ENCODE measurements at places on chromosomes 6 and 20.

GRCh38 chr6:38272222-38272621 is 367.5 kb downstream of the BTBD9 start:
- no peak for DNase-seq

- DNase-seq: no peak
Measured at GRCh38 chr20:53914781-53915445, 155.5 kb downstream of the BCAS1 start.

DNA sequence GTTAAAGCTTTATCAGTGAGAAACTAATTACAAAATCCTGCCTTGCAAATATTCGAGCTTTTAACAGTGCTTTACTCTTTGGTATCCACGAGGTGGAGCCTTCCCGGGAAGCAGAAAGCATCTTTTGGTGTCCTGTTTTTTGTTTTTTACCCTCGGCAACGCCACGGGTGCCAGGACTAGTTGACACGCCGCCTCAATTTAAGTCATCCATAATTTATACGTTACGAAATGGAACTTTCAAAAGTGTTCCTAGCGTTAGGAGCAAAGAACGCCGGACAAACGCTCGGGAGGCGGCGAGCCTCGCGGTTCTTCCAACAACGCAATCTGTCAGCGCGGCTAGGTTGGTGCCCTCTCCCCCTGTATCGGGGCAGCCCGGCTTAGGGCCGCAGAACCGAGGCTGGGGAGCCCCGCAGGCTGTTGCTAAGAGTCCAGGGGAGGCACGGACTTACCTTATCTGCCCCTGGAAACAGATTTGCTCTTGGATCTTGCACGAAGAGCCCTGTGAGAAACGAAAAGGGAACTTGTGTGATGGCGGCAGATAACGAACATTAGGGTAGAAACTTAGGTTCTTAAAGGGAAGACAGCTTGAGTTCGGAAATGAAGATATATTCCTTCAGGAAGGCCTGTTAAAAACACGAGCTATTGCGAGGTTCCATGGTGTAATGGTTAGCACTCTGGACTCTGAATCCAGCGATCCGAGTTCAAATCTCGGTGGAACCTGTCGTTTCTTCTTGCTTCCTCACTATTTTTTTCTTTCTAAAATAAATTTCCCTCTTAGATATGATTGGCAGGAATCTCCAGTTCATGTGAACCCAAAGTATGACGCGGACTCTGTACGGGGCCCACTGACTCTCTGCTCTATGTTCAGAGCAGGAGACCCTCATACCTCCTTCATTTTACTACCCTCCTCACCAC is 46.2 kb upstream of the ZNF184 start:
- peak; percentile 61 for DNase-seq

DNA sequence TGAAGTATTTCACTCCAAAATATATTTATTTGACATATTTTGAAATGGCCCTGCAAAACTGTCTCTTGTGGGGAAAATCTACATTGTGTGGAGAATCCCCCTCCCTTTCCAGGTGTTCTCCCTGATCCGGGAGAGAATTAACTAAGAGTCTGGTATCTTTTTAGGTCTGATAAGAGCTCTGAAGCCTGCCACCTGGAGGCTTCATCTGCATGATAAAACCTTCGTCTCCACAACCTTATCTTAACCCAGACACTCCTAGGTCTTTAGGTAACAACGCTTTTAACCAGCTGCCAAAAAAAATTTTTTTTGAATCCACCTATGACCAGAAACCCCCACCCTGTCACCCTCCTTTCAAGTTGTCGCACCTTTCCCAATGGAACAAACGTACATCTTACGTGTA is 43.0 kb downstream of the FAM184A start:
- no peak for DNase-seq

GRCh38 chr20:21393816-21394519 is 3.4 kb downstream of the NKX2-4 start:
- no peak for DNase-seq

DNA sequence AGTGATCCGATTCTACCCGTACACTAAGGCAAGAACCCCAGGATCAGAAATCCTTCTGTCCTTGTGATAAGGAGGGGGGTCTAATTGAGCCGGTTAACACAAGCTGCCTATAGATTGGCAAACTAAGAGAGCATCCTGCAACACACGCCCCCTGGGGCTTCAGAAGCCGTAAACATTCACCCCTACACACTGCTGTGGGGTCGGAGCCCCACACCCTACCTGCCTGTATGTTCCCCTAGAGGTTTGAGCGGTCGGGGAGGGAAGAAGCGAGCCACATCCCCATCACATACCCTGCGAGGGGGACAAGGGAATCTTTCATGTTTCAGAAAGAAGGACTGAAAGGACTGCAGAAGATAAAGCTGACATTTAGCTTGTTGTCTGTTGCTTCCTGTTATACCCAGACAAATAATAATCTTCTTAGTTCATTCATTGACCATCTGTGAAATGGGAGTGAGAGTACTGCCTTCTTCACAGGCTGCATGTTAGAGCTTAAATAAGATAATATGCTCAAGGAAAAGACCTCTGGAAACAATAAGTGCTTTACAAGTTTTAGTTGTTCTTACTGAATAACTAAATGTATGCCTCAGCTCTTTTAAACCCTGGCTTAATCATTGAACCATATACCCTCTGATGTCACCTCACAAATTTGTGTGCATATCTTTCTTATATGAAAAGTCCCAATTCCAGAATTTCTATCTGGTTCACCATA is 74.2 kb upstream of the RNF217 start:
- DNase-seq: no peak

DNA sequence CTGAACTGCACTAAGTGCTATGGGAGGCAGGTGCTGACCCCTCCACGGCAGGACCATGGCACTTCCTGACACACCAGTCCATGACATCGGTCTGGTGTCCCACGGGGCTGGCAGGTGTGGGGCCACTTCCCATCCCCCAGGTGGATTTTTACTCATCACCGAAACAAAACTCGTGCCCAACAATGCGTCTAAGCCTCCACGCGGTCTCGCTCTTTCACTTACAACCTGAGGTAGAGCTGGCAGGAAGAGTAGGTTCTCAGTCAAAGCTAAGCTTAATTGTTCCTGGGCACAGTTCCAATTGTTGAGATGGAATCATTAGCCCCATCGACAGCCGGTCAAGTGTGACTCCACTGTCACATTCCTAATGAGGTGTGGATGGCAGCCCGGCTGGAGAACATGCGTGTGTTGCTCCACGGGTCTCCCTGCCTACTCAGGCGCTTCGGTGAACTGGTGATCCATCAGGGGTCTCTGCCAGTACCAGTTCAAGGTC is 125.7 kb downstream of the SLC23A2 start:
- DNase-seq: peak; percentile 57

DNA sequence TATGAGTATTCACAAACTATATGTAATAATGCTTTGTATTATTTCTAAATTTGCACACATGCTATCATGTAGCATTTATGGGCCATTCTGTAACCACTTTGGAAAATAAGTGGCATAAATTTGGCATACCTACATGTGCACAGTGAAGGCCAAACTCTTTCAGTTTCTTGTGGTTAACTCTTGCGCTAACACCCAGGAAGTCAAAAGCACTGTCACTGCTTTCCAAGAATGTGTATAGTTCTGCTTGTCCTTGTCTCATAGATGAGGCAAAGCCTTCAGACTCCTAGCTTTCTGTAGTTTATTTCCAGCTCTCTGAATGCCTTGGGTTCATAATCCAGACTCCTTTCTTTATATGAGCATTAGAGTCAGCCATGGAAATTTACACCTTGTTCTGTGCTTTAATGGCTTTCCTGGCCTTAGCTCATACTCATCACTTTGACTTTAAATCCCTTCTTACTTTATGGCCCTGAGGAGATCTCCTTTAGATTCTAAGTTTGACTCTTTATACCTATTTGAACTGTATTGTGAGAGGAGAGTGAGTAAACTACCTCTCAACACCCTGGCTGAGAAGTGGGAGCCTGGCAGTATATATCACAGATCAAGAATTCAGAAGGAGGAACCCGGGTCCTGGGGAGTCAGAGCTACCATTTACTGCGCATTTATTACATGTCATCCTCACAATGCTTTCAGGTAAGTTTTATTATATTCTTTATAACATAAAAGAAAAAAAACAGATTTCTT is 949 bp upstream of the SLC17A3 start:
- DNase-seq: no peak

DNA sequence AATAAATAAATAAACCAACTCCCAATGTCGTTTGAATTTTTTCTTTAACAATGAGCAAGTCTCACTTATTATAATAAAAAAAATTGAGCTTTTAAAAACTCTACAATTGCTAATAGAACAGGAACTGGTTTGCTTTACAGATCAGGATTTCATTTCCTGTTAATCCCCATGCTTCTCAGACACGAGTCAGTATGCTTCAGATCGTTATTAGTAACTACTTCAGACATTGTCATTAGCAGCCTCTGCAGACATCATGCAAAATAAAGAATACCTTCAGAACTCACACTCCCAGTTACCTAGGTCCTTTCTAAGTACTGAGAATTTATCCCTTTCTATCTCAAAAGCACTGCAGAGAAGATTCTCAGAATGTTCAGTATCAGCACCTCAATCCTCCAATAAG is 10.0 kb upstream of the FAM210B start:
- no peak for DNase-seq

DNA sequence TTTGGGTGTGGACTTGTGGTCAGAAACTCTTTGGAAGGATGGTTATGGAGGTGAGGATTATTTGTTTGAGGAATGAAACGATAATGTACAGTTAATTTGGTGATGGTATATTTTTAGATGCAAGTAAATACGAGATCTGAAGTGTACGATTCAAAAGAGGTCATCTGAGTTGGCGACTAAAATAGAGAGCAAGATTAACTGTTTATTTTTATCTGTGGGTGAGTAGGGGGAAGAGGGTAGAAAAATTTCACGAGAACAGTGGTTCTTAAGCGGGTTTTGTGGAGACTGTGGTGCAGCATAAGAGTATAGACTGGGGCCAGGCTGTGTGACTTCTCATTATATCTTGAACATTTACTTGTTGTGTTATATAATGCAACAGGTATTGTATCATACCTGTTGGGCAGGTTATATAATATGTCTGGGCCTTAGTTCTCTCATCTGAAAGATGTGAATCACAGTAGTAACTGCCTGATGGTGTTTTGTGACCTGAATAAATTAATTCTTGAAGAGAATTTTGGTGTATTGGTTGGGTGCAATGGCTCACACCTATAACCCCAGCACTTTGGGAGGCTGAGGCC is 171.2 kb downstream of the JARID2 start:
- DNase-seq: no peak

- no peak for DNase-seq
Measured at GRCh38 chr6:154461348-154461747, 49.1 kb downstream of the CNKSR3 start.

- DNase-seq: no peak
Measured at GRCh38 chr6:93453956-93454355, 34.6 kb upstream of the EPHA7 start.

DNA sequence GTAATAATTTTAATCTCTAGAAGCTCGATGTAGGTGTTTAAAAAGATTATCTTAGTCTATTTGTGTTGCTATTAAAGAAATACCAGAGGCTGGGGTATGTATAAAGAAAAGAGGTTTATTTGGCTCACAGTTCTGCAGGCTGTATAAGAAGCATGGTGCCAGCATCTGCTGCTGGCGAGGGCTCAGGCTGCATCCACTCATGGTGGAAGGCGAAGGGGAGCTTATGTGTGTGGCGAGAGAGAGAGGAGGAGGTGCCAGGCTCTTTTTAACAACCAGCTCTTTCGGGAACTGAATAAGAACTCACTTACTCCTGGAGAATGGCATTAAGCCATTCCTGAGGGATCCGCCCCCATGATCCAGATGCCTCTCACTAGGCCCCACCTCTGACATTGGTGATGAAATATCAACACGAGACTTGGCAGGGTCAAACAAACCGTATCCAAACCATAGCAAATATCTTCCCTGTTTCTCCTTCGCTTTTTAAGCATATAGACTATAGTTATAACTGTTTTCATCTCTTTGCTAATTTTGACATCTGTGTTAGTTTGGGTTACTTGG is 24.5 kb downstream of the CHMP4B start:
- DNase-seq: no peak

DNA sequence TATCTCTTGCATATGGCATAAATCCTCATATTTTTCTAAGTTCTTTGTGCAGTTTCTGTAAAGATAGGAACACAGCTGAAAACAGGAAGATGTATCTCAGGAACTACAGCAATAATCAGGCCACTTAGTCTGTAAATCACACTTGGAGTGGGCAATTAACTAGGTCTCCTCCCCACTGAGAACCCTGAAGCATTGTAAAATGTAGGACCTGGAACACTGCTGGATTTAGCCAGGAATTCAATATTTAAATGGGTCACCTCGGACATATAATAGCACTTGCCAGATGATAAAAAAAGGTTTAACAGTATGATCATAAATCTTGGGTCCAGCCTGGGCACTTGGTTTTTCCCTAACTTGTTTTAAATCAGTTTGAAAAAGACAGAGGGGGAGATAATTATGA is 155.0 kb downstream of the GRM1 start:
- no peak for DNase-seq

DNA sequence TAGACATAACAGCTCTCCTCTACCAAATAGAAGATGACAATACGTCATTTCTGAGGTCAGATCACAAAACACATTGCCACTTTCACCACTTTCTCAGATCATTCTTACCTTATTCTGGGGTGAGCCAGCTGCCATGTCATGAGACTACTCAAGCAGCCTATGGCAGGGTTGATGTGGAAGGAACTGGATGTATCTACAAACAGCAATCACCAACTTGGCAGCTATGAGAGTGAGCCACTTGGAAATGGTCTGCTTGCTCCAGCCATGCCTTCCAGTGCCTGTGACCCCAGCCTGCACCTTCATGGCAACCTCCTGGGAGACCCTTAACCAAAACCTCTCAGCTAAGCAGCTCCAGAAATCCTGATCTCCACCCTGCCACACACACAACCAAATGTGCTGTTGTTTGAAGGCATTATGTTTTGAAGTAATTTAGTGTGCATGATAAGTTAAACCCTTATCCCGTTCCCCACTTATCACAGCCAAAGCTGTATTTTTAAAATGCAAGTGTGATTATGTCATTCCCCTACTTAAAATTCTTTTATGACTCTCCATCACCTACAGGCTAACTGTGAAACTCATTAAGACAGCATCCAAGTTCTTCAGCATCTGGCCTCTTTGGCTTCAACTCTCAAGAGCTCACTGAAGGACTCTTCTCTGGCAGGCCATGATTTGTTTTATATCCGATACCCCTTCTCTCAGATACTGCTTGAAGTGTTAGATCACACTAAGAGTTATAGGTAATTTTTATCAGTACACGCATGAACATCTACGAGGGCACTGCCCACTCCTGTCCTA is 150.6 kb downstream of the LY86 start:
- no peak for DNase-seq

GRCh38 chr6:12476484-12476883 is 186.3 kb downstream of the EDN1 start:
- DNase-seq: no peak

GRCh38 chr6:109197061-109197460 is 101.8 kb downstream of the CEP57L1 start:
- no peak for DNase-seq

GRCh38 chr20:18019068-18019467 is 38.6 kb downstream of the OVOL2 start:
- no peak for DNase-seq

Measured in NCI-H1930 (cell line).